CD8-positive, alpha-beta memory T cell (primary cell): ENCODE measurements at places on chromosomes 11 and 22.

DNA sequence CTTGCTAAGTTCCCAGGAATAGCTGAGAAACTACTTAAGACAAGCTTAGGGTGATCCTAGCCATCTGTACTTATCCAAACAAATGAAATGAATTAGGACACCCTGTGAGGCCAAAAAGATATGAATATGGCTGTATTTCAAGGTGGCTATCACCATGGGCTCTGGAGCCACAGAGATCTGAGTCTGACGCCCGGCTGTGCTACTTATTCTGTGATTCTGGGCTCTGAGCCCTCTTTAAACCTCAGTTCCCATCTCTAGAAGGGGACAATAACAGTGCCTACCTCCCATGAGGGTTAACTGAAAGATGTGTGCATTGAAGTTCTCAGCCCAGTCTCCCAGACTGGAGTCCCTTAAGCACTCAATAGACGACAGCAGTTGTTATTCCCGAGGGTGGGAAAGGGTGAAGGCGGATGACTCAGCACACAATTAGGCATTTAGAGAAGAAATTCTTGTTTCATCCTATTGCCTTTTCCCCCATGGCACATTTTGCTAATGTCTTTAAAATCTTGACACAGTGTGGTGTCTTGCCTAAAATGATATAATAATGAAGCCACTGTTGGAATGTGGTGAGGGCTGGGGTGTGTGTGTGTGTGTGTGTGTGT, 132.5 kb downstream of the ADAMTS15 start:
- DNase-seq: no peak

- no peak for DNase-seq
These were observed 442.9 kb downstream of the INSC start for GRCh38 chr11:15557457-15558230.

DNA sequence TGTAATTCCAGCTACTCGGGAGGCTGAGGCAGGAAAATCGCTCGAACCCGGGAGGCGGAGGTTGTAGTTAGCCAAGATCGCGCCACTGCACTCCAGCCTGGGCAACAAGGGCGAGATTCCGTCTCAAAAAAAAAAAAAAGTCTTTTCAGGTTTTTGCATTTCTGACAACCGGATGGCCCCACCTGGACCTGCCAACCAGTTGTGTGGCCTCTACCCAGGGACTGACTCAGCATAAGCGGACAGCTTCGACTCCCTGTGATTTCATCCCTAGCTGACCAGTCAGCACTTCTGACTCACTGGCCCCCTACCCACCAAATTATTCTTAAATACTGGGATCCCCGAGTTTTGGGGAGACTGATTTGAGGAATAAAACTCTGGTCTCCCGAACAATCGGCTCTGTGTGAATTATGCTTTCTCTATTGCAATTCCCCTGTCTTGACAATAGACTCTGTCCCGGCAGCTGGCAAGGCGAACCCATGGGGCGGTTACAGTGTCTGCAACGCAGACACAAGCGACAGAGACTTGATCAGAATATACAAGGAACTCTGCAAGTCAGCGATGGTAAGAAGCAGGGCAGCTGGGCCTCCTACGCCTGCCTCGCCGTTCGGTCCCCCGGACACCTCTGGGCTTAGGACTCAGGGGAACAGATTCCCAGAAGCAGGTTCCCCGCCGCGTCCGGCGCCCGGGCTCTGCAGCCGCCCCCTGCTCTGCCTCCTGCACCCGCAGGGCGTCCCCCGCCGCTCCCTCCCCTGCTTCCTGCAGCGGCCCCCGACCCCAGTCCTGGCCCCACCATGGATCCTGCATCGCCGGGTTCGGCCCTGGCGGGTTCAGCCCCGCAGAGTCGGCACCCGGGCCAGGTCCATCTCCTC, 741 bp upstream of the TALDO1 start:
- peak; percentile 66 for DNase-seq

- peak; percentile 80 for DNase-seq
These were observed at the start of gene TRIM3 for GRCh38 chr11:6473451-6474412. TSS of gene TRIM3 (minus strand) at chr11:6473941. CDS start at chr11:6465695, 8,246 bp downstream.

DNA sequence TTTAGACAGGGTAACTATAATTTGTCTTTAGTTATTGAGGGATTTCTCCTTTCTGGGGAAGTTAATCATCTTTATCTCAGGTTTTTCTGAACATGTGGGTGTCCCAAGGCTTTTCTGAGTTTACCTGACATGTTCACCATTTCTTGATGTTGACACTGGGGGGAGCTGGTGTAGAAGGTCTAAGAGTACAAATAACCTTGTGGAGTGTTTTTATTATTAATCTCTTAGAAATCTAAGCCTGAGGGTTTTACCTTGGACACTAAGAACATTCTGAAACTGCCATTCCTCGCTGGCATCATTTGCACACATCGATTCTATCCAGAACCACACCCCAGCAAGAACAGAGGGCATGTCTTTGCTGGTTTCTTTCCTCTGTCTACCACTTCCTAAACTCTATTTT, 15.6 kb upstream of the C11orf91 start:
- no peak for DNase-seq

DNA sequence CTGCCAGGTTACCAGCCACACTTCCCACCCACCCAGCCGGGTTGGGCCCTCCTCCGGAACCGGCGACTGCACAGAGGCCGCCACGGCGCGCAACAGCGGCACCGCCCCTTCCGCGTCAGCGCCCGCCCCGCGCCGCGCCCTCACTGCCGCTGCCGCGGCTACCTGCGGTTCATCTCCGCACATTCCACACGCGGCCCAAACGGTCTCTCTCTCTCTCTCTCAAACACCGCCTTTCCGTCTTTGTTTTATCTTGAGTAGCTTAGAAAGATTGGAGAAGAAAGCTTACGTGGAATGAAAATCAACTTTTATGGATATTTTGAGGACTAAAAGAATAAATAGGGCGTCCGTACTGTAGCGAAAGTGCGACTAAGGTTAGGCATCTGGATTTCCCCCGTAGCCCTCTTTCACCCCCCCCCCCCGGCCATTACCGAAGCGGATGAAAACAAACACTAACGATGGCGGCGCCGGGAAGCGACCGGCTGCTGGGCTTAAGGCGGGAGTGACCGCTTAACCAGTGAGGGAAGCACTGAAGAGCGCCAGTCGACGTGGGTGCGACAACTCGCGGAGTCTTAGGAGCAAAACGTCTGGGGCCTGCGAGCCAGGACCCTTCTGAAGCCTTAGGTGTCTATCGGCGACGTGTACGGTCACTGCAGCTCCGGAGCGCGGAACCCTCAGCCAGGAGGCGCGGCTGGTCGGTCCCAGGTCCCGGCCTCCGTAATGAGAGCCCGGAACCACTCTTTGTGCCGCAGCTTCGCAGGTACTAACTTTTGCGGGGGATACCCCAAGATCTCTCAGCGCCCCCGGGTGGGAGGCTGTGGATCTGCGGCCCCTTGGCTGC, at the start of the genes ATG13 and HARBI1:
Gene ATG13 (plus strand): TSS at position 420 of the 838 bp plus-strand sequence. CDS start 26,739 bp downstream, outside the sequence.
Gene HARBI1 (minus strand): TSS at position 94 of the 838 bp plus-strand sequence. CDS start 990 bp downstream, outside the sequence.
- DNase-seq: peak; percentile 89

DNA sequence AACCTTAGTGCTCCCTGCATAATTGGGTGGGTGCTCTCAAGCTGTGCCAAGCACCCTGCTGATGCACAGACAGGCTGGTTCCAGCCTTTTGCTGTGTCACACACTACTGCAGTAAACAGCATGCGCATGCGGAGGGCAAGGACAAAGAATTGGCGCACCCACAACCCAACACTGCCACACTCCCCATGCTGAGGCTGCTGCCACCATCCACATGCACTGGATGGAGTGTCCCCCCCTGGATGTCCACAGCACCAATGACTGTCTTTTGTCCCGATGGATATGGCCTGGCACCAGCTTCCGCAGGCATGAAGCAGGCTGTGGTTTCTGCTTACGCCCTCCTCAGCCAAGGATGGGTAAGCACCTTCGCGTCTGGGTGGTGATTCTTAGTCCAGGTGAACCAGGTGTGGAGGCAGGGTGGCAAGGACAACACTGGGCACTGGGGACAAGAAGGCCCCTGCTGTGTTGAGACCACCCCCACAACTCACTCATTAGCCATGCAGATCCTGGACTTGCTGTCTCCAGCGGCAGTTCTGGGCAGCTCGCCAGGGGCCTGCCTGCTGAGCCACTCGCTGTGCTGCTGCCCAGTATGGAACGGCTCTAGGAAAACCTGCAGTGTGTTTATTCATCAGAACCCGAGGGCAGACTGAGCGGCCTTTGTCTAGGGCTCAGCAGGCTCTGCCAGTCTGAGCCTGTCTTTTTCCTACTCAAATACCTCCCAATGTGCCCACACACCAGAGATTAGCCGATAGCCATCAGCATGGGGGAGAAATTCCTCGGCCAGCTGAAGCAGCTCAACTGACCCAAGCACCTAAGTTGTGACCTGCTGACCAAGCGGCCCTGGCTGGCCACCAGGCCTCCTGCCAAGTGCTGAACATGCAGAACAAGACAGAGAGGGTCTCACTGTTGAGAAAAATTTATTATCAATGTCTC, 8.2 kb upstream of the NAP1L4 start:
- DNase-seq: no peak

GRCh38 chr11:48180627-48181026, 36.0 kb upstream of the OR4B1 start:
- no peak for DNase-seq

DNA sequence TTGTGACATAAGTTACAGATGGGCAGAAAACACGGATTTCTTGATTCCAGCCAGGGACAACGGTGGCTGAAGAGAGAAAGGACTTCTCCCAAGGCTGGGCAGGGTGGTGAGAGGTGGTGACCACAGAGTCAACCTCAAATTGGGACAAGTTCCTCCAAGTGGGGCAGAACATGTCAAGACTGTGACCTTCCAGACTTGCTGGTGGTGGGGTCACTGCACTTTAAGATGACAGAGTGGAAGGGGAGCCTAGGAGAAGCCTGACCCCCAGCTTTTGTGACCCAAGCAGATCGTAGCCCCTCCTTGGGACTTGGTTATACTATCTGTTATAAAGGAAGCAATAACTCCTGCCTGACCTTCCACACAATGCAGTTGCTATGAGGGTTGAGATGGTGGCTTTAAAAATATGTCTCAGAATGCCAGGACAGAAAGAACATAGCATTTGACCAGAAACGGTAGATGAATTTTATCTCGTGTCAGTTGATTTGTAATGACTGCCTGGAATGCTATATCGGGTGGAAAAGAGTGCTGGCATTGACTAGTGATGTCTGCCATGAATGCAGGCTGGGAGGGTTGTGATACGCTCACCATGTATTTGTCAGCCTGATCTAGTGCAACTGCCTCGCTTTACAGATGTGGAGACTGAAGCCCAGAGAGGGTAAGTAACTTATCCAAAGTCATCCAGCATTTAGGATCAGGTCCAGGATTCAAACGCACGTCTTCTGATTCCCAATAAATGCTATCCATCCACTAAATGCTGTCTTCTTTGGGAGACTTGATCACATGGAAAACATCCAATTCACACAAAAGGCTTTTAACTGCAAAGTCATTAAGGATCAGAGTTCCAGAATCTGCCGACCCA, 18.3 kb downstream of the TST start:
- DNase-seq: no peak

DNA sequence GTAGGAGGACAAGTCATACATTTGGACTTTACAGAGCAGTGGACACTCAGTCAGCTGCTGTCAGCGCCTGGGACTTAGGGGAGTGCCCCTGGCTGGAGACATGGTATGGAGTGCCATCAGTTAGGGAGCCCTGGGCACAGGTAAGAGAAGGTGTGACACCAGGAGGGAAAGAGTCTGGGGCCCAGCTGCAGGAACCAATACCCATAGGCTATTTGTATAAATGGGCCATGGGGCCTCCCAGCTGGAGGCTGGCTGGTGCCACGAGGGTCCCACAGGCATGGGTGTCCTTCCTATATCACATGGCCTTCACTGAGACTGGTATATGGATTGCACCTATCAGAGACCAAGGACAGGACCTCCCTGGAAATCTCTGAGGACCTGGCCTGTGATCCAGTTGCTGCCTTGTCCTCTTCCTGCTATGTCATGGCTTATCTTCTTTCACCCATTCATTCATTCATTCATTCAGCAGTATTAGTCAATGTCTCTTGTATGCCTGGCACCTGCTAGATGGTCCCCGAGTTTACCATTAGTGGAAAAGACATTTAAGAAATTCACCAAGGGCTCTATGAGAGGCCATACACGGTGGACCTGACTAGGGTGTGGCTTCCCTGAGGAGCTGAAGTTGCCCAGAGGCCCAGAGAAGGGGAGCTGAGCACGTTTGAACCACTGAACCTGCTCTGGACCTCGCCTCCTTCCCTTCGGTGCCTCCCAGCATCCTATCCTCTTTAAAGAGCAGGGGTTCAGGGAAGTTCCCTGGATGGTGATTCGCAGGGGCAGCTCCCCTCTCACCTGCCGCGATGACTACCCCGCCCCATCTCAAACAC, 850 bp upstream of the MIF start:
- no peak for DNase-seq

- no peak for DNase-seq
These were observed 41.5 kb downstream of the DHCR7 start for GRCh38 chr11:71406681-71407080.

DNA sequence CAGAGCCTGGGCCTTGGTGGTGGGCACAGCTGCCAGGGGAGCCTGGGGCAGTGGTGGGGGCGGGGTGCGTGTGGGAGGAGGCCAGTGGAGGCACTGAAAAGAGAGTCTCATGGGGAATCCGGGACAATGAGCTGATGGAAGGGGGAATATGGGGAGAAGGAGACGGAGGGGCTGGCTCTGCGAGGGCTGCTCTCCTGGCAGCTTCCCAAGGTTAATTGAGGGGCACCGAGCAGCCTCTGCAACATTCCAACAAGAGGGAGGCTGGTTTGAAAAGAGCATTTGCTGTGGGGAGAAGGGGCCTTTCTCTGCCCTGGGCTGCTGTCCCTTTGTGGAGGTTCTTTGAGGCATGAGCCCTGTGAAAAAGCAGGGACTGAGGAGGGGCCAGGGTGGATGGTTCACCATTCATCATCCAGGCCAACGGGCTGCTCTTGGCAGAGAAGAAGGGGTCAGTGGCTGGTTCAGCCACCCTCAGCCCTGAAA, 9.4 kb upstream of the IGSF9B start:
- no peak for DNase-seq

DNA sequence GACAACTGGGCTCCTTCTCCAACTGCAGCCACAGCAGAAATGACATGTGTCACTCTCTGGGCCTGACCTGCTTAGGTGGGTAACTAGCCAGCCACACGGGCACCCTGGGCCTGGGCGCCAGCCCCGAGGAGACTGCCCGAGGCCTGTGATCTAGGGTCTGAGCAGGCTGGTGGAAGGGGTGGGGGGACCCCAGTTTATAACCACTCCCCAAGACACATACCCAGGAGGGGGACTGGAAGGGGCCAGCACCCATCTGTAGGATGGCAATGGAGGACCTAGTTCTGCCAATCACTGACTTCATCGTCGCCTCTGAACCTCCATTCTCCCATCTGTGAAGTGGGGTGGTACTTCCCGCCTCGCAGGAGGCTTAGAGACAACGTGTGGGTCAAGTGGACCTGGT, 16.1 kb downstream of the CD5 start:
- no peak for DNase-seq

- no peak for DNase-seq
These were observed 157.7 kb downstream of the MAML2 start for GRCh38 chr11:96185220-96185768.

DNA sequence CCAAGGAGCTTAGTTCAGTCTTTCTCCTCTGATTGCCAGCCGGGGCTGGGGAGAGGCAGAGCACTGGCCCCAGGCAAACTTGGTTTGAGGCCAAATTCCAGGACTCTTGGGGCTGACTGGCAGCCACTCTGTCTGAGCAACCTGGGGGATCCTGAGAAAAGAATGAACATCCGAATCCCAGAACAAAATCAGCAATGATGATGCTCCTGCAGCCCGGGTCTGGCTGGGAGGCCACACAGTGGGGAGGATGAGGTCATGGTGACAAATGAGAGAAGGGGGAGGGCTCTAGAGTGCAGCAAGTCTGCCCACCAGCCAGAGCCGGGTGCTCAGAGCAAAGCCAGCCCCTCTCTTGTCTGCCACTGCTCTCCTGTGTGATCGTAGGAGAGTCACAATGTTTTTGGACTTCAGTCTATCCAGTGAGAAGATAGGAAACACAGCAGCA, 71.8 kb upstream of the PAX6 start:
- DNase-seq: no peak
